ENCODE measurements at places on chromosomes 1 and 21.

DNA sequence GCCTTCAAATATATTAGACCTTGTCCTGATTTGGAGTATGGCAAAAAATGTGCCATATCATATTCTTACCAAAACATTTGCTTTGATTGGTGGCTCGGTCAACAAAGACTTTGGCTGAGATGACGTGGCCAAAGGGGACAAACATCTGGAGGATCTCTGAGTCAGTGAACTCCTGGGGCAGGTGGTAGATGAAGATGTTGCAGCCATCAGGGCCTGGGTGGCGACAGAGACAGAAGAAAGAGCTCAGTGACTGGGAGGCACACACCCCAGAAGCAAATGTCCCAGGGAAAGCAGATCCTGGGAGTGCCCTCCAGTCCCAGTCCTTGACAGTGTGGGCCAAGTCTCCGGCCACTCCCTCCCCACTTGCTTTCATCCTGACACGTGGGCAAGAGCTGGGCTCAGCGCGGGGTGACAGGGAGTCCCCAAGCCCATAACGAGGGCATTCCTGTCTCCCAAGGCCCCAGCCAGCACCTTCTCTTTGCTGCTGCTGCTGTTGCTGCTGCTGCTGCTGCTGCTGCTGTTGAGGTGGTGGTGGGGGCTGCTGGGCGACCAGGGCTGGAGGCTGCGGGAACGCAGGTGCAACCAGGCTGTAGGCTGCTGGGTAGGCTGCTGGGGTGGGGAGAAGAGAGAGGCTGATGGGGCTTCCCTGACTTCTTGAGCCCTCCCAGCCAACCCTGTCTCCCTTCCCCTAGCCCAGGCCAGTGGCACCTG lies 10.7 kb downstream of the CELF3 start:
- DNase-seq, result no peak

GRCh38 chr1:52668711-52669110 lies 29.4 kb downstream of the COA7 start:
- DNase-seq, result no peak

- DNase-seq, result peak; percentile 98
Measured at GRCh38 chr1:183580281-183580682, 10.0 kb downstream of the NCF2 start.

DNA sequence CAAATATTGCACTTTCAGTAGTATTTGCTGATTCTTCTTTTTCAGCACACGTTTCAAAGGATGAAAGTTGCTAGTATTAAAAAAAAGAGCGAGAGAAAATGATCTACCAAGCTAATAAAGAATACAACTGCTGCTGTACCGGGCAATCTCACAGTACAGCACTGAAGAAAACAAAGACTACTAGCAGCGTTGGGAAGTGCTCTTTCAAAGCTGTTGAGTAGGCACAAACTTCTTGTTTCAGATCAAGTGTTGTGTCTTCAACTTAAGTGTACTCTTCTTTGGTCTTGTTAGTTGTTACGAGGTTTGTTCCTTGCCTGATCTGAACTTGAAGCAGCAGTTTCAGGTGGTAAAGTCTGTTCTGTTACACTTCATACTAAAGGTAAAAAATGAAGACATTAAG lies 7.9 kb downstream of the CSDE1 start:
- DNase-seq, result no peak

- no peak for DNase-seq
Measured at GRCh38 chr1:218298398-218298797, 13.3 kb downstream of the RRP15 start.

GRCh38 chr1:5873556-5873955 lies 118.7 kb downstream of the NPHP4 start:
- no peak for DNase-seq

DNA sequence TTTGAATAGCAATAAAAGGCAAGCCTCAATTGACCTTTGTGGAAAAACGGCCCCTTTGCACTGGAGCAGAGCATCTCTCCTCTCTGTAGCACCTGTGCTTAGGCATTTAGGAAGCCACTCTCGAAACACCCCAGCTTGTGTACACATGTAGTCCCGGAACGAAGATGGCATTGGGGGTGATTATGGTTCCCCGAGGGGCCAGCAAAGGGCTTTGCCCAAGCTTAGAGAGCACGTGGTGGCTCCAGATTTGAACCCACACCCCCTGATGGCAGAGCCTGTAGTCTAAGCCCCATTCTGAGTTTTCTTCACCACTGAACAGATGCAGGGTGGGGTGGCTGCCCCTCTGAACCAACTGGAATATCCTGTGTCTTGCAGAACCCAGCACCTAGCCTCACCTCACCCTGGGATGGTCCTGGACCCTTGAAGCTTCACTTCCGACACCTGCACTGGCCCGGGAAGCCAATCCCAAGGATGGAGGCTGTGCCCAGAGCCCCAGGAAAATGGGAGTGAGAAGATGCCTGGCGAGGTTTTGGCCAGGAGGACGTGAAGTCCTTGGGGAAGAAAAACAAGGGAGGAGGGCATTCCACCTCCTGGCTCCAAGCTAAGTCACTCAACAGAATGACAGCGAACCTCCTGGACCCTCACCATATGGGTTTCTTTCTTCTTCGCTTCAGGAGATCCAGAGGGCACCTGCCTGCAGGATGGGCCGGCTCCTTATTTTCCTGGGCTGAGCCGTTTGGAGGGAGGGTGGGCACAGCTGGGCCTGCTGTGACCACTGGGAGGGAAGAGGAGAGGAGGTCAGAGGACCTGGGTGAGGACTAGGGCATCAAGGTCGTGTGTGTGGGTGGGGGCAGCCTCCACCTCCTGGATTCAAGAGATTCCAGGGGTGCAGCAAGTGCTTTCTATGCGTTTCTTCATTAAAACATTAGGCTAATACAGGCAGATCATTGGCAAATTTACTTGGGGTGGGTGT lies 37.7 kb downstream of the IGFN1 start:
- no peak for DNase-seq

- no peak for DNase-seq
Measured at GRCh38 chr1:203202431-203203245, 16.1 kb upstream of the CHI3L1 start.

DNA sequence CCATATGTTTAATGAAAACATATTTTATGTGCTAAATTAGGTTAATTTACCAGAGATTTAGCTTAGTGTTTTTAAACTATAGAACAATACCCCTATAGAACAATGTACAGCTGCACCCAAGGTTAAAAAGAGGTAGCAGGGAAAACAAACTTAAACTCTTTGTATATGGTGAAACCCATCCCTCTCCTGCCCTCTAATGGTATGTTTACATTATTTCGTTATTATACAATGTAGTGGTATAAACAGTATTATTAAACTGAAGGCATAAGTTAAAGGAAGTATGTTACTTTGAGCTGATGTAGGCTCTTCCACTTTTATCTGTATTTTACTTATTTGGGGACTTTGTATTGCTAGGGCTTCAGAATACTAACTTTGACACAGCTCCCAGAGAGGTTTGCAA lies 16.7 kb upstream of the ZYG11A start:
- DNase-seq, result peak; percentile 61

- DNase-seq, result no peak
Measured at GRCh38 chr21:30337772-30338171, 278 bp upstream of the KRTAP27-1 start.

DNA sequence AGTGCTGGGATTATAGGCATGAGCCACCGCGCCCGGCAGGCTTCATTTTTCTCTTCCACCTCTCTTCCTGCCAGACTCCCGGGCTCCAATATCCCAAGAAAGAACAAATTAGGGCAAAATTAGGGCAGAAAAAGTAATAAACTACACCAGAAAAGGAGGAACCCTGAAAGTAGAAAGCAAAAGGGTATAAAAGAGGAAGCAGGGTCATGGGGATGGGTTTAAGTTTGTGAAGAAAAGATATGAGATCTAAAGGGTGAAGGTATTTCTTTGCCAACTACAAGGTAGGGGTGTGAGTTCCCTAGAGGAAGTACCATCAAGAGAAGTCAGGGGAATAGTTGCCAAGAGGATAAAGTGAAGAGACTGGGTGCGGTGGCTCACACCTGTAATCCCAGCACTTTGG lies 9.9 kb downstream of the PTPN22 start:
- DNase-seq, result no peak

DNA sequence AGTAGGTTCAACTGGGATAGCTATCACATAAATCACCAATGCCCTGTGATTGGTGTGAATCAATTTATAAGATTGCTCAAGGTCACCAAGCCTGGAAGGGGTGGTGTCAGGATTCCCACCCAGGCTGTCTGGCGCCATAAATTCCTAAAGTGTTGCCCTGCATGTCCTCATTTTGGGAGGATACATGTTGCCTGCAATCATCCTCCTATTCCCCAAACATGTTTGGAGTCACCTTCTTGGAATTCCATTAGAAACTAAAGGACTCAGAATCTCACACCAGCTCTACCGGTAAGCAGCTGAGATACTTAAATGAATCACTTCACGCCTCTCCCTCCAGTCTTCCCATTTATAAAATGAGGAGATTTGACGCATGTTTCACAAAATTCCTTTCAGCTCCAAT lies 54.1 kb upstream of the SLC45A1 start:
- no peak for DNase-seq

DNA sequence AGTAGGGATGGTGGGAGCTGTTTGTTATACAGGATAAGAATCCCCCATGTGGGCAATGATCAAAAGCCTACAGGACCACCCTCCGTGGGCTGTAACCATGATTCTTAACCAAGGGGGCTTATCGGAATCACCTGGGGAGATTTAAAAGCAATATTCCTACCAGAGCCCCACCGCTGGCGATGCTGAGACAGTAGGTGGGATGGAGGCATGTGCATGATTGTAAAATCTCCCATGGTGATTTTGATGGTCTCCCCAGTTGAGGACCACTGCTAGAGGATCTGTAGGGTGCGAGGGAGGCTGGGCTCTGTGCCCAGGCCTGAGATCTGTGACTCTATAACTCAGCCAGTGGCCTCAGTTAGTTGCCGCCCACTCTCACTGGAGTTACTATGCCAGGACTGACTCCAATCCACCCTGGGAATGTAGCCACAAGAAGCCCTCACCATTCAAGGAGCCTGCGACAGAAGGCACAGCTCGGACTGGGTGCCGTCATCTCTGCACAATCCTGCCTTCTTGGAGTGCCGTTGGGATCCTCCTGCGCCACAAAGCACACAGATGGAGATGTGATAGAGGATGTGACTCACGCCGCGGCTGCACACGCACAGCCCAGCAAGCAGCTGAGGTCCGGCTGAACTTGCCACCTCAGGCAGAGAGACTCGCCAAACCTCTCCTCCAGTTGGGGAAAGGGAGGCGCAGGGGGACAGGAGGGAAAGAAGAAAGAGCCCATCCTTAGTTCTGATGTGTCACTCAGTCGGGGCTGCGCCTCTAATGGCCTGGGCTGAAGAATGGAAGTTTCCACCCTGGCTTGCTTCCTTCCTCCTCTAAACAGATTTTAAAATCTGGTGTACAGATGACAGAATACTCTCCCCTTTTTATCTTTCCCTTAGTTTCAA lies 26.5 kb downstream of the AKNAD1 start:
- peak; percentile 85 for DNase-seq

DNA sequence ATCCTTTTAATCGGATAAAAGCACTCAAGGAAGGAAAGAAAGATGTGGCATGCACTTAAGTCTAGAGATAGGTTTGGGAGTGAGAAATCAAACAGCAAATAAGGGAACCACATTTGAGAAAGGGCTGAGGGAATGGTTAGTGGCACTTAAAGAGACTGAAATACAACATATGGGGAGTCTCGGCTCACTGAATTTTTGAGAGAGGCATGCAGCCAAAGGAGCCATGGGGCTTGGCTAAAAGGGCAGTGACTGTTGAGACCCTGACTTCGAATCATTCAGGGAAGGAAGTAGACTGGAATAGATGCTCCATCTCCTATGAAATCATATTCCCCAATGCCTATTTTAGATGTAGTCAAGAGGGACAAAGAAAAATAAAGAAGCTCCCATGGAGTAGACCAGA lies 58.3 kb upstream of the HAO2 start:
- no peak for DNase-seq

GRCh38 chr1:159501082-159501481 lies 34.7 kb downstream of the OR10J5 start:
- DNase-seq, result no peak

- no peak for DNase-seq
Measured at GRCh38 chr1:44236490-44237272, 23.4 kb downstream of the DMAP1 start.

GRCh38 chr1:160429125-160429561 lies 28.8 kb downstream of the VANGL2 start:
- no peak for DNase-seq

GRCh38 chr1:111032295-111032897 lies 68.7 kb upstream of the LRIF1 start:
- DNase-seq, result peak; percentile 70

DNA sequence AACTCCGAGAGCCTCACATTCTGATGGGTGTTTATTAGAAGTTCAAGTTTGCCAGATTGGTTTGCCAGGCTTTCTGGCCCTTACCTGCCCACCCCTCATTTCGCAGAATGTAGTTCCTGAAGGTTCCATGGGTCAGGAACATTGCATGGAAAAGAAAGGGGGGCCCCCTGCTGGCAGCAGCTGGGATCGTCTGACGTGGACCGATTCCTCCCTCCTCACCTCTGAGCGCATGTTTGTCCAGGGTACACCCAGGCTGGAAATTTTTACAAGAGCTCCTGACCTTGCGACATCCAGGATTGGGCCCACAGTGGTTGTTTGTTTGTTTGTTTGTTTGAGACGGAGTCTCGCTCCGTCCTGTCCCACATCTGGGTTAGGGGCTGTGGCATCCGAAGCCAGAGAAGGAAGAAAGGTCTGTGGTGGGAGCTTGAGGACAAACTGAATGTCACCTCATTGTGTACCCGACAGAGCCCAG lies 126.0 kb upstream of the TMEM51 start:
- DNase-seq, result no peak

GRCh38 chr1:30888391-30888790 lies 20.2 kb downstream of the SDC3 start:
- DNase-seq, result peak; percentile 43

DNA sequence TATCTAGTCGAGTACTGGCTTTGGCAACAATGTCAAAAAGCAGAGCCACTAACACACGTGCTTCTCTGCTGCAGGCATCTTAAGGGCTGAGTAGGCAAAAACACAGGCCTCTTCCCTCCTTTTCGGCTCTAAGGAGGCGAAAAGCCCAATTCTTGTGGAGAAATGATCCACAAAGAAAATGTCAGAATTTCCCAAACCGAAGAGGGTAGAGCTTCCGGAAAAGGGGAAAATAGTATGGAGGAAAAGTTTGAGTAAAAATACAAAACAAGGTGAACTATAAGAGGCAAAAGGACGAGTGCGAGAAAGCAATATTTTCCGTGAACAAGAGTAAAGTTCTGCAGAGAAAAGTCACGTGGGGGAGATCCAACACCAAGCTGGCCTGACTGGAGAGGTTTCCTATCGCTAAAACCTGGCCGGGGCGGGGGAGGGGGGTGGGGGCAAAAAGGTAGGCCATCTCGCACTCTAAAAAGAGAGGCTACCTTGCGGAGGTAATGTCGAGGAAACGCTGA lies 551 bp downstream of the ZRANB2 start:
- DNase-seq, result peak; percentile 32

All from Kasumi-1 (cell line).